Stimulated activated CD4-positive, alpha-beta T cell treated with anti-CD3 and anti-CD28 coated beads, Interleukin-1b, Interleukin-23, amount 100 ng/mL, for 1 hour (primary cell): ENCODE measurements at places on chromosomes 12 and 14.

DNA sequence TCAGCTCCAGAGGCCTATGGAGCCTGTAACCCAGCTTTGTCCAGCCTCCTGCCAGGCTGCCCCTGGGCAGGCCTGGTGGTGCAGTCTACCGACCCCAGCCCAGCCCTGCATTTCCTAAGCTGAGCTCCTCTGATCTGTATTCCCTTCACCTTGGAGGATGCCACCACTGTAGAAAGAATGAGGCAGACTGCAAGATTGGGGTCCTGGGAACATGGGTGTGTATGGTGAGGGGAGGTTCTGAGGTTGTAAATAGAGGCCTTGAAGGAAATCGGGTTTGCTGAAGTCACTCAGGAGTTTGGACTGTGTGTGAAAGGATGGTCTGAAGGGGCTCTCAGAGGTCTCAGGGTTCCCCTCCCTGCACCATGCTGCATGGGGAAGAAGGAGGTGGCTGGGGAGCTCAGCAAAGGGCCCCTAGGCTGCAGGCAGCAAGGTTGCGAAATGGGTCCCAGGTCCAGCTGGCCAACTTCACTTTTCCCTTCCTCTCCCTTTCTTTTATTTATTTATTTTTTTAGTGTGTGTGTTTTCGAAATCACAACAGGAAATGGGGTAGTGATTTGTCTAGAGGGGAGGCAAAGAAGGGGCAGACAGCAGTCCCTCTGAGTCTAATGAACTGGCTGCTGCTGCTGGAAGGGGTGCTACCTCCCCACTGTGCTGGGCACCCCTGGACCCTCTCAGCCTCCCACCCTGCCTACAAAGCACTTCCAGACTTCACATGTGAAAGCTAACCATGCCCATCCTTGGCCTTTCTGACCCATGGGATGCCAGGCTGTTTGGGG lies 1.2 kb upstream of the LRP1-AS start:
- DNase-seq = no peak

DNA sequence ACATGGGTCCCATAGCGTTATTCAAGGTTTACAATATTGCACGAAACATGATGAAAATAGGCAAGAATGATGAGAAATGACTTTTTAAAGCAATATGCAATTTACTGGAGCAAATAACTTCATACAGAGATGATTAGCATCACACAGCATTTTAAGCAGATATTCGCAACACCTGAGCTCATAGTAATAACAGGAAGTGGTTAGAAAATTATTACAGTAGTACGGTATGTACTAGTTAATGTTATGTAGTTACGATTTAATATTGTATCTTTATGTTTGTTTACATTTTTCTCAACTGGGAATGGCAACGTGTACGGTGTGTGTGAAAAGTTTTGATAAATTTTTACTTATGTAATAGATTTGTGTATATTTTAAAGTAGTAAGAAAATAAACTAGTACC lies 102.6 kb downstream of the OSBPL8 start:
- DNase-seq = no peak

DNA sequence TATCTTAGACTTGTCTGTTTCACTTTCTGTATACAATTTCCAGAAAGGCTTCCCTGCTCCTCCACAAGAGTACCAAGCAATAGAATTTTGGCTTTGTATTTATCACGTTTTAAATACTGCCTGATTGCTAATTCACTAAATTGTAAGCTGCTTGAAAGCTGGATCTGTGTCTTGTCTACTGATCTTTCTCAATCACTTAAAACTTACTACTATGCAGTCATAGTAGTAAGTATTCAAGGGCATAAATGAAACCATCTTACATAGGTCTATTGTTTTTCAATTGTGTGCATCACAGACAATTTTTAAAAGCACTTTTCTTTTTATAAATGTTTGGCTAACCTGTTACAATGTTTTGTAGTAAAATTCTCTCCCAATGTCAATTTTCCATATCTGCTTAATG lies 1.2 kb upstream of the GLIPR1L2 start:
- no peak for DNase-seq

DNA sequence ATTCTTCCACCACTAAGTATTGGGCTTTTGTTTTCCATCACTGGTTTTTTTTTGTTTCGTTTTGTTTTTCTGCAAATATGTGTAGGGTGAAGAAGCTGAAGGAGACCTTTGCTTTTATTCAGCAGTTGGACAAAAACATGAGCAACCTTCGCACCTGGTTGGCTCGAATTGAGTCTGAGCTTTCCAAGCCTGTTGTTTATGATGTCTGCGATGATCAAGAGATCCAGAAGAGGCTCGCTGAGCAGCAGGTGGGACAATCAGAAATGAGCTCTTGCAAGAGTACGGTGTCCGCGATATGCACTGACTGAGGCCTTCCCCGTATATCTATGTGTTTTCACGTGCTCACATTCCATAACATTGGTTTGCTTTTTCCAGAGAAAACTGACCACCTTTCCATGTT lies 91.5 kb downstream of the ESR2 start:
- no peak for DNase-seq

DNA sequence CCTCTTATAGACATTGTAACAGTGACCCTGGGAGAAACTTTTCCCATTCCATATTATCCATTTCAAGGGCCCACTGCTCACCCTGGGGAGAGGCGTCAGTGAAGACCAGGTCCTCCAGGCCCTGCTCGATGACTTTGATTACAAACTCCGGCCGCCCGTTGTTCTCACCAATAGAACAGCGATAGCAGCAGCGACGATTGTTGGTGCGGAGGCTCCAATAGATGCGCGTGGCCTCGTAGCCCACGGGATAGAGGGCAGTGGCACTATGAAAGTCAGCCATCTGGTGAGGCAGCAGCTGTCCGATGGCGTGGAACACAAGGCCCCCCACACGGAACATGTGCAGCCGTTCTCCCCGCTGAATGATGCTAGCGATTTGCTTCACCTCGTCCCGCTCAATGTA lies 7.5 kb upstream of the PRKAG1 start:
- no peak for DNase-seq

DNA sequence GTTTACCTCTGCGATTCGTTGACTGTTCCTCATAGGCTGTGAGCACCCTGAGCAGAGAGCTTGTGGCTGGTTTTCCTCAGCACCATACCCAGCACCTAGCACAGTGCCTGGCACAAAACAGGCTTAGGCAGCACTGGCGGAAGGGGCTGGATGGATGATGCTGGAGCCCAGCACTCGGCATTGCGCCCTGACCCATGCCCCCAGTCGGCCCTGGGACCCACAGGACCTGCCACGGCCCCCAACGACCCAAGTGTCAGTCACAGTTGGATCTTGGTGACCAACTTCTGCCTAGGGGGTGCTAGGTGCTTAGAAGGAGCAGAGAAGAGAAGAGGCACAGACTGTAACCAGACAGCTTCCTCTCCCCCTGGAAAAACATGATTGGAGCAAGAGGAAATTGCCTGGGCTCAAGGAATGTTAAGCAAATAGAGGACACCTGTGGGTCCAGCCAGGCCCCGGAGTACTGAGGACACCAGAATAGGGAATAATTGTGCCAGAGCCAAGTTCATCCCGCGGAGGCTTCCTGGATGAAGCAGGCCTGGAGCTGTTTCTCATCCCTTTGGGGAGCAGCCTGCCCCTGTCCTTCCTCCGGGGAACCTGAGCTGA lies 31.5 kb downstream of the DEGS2 start:
- DNase-seq = no peak
